ENCODE measurements at places on chromosomes 6 and 20. TPM values are rescaled to one million over a fixed set of nuclear protein-coding genes. Genes with fewer than 3 reads are reported as not detected.

Gene PAK5
- 36.1 TPM for total RNA-seq

Gene MCHR2
- total RNA-seq, result 7.9 TPM

Gene ACSS1
- total RNA-seq, result 3.9 TPM

Gene RRAGD
- 60.2 TPM for total RNA-seq

Gene DEFB132
- total RNA-seq, result not detected

Gene SIM1
- total RNA-seq, result not detected

Gene NOTCH4
- 4.4 TPM for total RNA-seq
